Aorta (tissue), 5 donors: ENCODE measurements at places on chromosomes 11 and 22. TPM values are rescaled to one million over a fixed set of nuclear protein-coding genes. Genes with fewer than 3 reads are reported as not detected.

C11orf42 gene
- not detected for polyA plus RNA-seq

DNA sequence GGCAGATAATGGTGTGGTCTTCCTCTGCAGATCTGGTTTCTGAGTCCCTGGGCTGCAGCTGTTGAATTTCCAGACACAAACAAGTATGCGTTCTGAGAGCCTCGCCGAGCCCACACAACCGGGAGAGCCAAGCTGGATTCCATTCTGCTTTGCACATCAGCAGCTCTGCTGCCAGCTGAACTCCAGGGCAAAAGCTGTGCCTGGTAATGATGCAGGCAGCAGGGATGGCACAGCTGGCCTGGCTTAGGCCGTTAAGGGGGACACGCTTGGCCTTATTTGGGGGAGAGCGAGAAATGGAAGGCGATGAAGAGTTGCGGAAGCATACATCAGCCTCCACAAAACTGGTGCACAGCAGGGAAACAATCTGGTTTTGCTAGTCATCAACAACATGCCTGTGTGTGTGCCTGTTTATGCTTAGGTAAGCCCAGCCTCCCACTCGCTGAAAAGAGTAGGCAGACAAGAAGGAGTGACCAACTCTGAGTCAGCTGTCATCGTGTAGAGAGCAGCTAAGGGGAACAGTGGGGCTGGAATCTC is 25.1 kb downstream of the ADAMTS8 start:
- H3K36me3 ChIP-seq = no peaks in the 10 kb centered on the region
- no peaks in the 10 kb centered on the region for H3K27me3 ChIP-seq
- DNase-seq = peak; percentile 89
- no peak overlapping the region for H3K4me3 ChIP-seq
- peaks cover 4% of the 10 kb centered on the region for H3K4me1 ChIP-seq
- H3K27ac ChIP-seq = peak overlapping the region; percentile 96

GRCh38 chr11:68695531-68695930 is 11.2 kb downstream of the GAL start:
- no peak overlapping the region for H3K27ac ChIP-seq
- no peaks in the 10 kb centered on the region for H3K4me1 ChIP-seq
- no peaks in the 10 kb centered on the region for H3K36me3 ChIP-seq
- no peak overlapping the region for H3K4me3 ChIP-seq

DNA sequence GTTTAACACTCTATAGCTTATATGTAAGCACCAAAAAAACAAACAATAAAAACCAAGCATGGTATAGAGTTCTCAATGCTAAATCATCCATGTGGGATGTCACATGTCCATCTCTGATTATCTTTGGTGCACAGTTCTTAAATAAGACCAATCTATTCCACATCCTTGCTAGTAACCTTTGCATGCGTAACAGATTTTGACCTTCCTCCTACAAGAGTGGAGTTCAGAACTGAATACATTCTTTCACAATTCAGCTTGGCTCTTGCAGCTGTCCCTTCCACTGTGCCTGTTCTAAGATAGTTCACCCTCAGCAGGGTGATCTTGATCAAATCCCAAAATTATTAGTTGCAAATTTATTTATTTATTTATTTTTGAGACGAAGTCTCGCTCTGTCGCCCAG is 21.1 kb downstream of the PRR14L start:
- H3K4me3 ChIP-seq = no peak overlapping the region
- no peaks in the 10 kb centered on the region for H3K27me3 ChIP-seq
- DNase-seq = no peak
- H3K27ac ChIP-seq = no peak overlapping the region
- H3K4me1 ChIP-seq = peaks cover 3% of the 10 kb centered on the region

DNA sequence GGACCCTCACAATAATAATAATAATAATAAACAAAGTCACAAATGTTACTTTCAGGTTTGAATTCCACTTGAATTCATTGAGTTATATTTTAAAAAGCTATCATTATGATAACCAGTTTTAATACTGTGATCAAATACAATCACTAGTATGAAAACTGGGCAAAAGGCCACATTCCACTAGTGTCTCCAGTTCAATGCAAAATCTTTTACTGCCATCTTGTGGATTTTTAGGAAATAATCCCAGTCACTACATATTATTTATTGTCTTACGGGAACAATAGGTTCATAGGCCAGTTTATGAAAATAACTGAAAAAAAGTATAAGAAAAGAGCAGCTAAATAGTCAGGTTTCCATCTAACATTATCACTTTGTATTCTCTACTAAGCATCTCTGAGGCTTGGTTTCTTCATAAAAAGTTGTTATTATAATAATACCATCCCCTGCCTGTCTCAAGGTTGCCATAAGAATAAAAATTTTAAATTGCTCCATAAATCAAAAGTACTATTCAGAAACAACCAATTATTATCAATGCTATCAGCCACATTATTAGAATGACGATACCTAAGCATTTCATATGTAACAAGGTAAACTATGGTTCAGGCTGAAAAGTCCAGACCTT is 533.9 kb upstream of the CCDC90B start:
- H3K36me3 ChIP-seq = no peaks in the 10 kb centered on the region
- no peak overlapping the region for H3K4me3 ChIP-seq
- no peaks in the 10 kb centered on the region for H3K27me3 ChIP-seq
- no peaks in the 10 kb centered on the region for H3K4me1 ChIP-seq
- H3K27ac ChIP-seq = no peak overlapping the region
